ENCODE measurements at places on chromosomes 1 and 21.
A peak's percentile ranks its signal among the peaks of the same experiment; 100 is the strongest.

- DNase-seq: no peak
Observed at GRCh38 chr1:56920591-56921001, 45.2 kb downstream of the C8B start.

DNA sequence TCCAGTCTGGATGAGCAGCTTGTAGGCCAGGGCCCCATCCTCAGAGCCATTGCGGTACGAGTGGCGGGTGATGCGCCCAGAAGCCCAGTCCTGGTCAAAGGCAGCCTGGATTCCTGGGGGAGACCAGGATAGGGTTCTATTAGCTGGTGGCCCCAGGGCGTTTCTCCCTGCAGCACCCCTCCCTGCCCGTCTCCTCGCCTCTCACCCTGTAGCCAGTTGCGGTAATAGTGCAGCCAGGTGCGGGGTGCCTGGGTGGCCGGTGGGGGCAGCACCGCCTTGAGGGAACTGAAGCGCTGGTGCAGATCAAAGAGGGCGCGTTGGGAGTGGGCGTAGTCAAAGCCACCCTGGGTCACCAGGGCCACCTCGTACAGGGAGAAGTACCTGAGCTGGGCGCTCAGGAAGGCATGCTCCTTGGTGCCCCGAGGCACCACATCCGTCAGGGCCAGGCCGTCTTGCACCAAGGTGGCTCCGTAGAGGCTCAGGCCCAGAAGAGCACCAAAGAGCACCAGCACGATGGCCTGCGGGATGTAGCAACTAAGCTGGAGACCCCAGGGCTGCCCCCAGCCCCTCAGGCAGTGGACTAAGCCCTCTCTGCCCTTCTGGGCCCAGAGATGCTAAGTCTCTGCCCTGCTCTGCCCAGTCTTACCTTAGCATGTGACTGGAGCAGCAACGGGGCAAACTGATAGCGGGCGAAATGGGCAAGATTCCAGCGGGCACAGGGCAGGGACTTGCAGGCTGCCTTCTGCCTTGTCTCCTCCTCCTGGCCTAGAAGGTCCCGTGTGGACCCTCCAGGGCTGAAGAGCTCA is 15.7 kb downstream of the PTCH2 start:
- DNase-seq: no peak

DNA sequence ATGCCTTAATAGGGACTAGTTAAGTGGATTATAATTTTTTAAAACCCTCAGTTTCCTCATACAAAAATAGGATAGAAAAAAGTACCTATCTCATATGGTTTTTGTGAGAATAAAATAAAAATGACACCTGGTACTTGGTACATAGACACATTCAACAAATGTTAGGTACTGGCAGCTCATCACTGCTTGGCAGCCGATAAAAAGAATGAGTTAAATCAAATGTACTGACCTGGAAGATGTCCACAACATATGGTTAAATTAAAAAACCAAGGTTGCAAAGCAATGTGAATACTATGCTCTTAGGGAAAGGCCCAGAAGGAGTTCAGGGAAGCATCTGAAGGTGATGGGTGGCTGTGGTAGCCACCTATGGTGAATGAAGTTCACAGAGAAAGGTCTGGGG is 64.9 kb upstream of the SMYD2 start:
- peak; percentile 60 for DNase-seq

GRCh38 chr1:93255222-93256079 is 74.9 kb downstream of the CCDC18 start:
- DNase-seq: no peak

GRCh38 chr21:28247454-28248020 is 745.1 kb downstream of the LTN1 start:
- no peak for DNase-seq

GRCh38 chr1:208737922-208738321 is 493.7 kb upstream of the PLXNA2 start:
- no peak for DNase-seq

DNA sequence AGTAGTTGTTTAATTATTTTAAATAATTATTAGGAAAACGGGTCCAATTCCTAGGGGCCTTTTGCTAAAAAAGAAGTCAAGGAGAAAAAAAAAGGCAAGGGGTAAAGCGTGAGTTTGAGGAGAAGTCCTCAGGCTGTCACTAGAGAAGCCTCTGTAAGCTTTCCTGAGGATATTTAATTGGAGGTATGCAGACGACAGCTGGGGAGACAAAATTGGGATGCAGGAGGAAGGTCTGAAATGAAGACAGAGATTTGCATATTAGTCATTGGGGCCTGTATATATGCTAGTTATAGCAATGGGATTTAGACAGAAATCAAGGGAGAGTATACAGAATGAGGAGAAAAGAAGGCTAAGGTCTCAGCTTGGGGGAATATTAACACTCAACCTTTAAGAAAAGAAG is 8.6 kb downstream of the ATP6V1G3 start:
- DNase-seq: no peak

- DNase-seq: no peak
Observed at GRCh38 chr1:52751589-52752483, 25.6 kb downstream of the ZYG11B start.

GRCh38 chr1:194940336-194941030 is 1667.8 kb downstream of the KCNT2 start:
- DNase-seq: no peak

- DNase-seq: no peak
Observed at GRCh38 chr1:108712606-108713150, at the start of gene FNDC7. Gene FNDC7 (plus strand): TSS chr1:108712908. CDS start chr1:108712934, 26 bp downstream.

DNA sequence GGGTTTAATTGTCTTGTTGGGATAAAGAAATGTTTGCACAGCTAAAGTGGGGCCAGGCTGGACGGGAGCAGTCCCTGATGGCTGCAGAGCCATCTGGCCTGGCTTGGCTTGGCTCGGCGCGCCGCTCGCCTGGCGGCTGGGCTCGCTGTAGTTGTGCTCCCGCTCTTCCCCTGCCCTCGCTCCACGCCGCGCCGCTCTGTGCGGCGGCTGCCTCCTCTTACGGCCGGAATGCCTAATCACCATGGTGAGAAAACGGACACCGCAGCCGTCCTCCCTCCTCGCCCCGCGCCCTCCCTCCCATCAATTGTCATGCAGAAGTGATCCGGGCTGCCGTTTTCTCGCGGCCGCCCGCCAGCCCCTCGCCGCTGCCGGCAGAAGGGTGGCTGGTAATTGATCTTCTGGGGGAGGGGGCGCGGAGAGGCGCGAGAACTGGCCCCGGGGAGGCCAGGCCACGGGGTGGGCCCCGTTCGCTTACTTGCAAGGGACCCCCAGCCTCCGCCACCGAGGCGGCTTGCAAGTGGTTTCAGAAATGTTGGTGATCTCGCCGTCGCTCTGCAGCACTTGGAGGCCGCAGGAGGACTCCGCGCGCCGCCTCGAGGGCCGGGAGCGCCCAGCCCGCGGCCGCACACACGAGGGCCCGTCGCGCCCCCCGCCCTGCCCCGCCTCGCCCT is 12.4 kb downstream of the RNF220 start:
- peak; percentile 66 for DNase-seq

- DNase-seq: peak; percentile 20
Observed at GRCh38 chr1:247210062-247210375, 38.2 kb upstream of the ZNF124 start.

DNA sequence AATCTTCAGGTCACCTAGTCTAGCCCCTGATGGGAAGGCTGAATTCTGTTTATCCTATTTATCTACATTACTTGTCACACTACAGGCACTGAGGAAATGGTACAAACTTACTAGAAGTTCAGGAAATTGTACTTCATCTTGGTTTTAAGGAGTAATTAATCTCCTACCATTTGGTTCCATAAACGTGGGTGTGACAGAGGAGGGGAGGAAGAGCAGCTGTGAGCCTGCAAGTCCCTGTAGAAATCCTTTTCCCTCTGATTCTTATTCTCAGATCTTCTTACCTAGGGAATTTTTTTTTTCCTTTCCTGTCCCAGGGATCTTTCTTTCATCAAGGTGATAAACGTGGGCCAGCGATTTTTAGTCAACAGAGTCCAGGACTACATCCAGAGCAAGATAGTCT is 14.1 kb downstream of the PFKFB2 start:
- DNase-seq: no peak

- DNase-seq: no peak
Observed at GRCh38 chr1:64173336-64173940, 30.0 kb upstream of the UBE2U start.

- peak; percentile 51 for DNase-seq
Observed at GRCh38 chr1:41496080-41497055, 11.9 kb upstream of the EDN2 start.

DNA sequence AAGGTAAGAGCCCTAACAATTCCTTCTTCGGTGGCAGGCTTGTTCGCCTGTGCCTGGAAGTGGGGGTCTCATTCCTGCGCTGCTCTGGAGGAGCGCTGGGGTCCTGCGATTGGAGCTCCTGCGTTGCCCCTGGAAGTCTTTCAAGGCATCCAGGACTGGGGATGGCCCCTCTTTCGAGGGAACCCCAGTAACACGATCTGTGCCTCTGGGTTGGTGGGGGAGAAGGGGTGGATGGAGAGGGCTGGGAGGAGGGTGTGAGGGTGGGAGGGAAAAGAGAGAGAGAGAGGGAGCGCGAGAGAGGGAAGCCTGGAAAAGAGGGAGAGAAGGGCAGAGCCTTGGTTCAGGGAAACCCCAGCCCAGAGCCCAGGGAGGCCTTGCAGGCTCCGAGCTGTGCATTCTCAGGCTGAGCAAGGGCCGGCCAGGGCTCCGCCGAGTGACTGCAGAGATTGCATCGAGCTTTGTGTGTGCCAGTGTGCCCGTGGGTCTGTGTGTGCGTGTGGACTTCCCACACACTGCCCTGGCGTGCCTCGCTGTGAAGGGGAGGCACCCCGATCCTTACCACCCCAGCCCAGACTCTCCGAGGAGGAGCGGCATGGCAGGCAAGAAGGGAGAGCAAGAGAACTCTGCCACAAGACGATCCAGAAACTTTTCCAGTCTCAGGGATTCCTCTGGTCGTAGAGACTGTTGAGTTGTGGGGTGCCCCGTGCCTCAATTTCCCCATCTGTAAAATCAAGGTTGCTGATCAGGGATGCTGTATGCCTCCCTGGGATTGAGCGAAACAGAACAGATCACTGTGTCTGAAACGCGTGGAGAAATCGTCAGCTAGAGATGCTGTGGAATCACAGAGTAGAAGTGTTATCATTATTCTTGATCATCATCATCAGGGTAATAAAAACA is 619 bp downstream of the BCL9 start:
- peak; percentile 76 for DNase-seq

DNA sequence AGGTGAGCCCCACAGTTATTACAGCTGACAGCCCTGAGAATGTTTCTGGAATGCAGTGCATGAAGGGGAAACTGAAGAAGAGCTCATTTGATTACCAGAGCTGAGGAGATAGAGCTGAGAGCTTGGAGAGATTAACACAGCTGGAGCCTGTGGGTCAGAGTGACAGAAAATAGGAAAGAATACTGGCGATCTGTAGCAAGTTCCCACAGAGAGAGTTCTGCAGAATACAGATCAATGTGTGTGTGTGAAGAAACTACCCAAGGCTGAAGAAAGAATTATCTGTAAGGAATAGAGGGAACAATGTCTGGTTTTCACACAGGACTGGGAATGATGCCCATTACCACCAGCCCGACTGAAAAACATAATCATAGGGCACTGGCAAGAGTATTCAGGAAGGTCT is 103.6 kb upstream of the SNX7 start:
- DNase-seq: peak; percentile 2

DNA sequence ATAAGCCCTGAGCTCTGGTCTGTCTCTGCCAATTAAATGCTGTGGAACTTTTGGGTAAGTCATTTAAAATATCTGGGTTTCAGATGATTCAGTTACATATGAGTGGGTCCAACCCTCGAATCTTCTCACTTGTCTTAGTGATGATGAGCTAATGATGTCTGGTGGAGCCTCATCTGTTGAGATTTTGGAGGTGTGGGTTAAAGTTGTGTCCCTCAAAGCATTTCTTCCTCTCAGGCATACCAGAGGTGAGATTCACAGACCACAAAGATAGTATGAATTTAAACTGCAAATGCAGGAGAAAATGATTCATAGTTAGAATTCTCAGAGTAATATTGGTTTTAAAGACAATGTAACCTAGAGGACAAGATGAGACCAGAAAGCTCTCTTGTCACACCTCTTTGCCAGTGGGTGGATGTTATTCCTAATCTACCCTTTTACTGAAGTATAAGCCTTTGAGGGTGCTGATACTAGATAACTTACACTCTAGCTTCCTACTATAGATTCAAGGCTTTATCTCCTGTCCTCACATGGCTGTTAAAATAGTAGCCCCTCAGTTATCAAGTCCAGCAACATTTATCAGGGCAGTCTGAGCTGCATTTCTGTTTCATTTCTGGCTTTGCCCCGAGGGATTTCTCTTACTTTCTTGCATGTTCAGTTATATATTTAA is 90.7 kb downstream of the MT1HL1 start:
- no peak for DNase-seq

DNA sequence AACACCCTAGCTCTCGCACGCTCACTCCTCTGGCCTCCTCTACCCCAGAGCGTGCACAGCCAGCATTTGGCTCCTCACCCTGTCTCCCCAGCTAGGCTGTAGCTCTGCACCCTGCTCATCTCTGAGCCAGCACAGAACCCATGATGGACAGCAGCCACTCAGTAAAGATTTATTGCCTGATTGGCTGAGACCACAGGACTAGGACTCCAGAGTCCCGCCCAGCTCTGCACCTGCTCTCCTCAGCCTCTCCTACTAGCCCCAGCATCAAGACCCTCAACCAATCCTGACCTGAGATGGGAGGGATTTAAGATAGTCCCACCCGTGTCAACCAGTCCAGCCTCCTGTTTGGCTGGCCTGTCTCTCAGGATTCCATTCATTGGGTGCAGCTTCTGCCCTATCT is 9.3 kb downstream of the C1QB start:
- DNase-seq: peak; percentile 25

GRCh38 chr1:232812560-232812959 is 7.3 kb downstream of the MAP10 start:
- DNase-seq: no peak

- no peak for DNase-seq
Observed at GRCh38 chr1:42962641-42963377, 4.1 kb upstream of the SLC2A1 start.

DNA sequence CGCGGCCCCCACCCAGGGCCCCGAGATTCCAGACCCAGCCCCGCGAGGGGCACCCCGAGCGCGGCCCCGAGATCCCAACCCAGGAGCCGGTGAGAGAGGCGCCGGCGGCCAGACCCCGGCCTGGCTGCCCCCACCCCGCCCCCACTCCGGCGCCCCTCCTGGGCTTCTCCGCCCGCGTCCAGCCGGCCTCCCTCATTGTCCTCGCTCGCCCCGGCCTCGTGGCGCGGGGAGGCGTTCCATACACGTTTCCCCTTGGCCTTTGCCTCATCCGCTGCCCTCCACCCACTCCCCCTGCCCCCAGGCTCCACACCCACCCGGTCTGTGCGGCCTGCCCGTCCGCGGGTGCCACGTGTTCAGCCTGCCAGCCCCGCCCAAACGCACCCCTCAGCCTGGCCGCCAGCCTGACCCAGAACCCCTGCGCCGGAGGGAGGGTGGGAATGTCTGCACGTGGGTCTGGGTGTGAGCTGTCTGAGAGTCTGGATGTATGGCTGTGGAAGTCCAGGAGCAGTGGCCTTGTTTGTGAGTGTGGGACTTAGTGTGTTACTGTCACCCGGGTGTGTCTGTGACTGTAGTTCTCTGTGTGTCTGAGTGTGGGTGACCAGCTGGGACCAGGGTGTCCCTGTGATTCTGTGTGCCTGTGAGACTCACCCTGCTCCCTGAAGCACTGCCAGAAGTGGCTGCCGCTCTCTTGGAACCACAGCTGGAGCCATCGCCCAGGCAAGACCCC is 681 bp downstream of the B4GALT2 start:
- peak; percentile 23 for DNase-seq
